ENCODE measurements at places on chromosomes 6 and 20. TPM values are rescaled to one million over a fixed set of nuclear protein-coding genes. Genes with fewer than 3 reads are reported as not detected.

The OXT gene
- total RNA-seq, result 0.40 TPM

The IYD gene
- not detected for total RNA-seq

The TRIM39 gene
- 17.5 TPM for total RNA-seq

The RHAG gene
- not detected for total RNA-seq

The EBF4 gene
- 3.7 TPM for total RNA-seq

The BMP7 gene
- not detected for total RNA-seq

The CTCFL gene
- not detected for total RNA-seq

The TRIM40 gene
- total RNA-seq, result not detected

- DNase-seq, result no peak
Measured at GRCh38 chr6:159268511-159268910, 99.3 kb downstream of the FNDC1 start.

DNA sequence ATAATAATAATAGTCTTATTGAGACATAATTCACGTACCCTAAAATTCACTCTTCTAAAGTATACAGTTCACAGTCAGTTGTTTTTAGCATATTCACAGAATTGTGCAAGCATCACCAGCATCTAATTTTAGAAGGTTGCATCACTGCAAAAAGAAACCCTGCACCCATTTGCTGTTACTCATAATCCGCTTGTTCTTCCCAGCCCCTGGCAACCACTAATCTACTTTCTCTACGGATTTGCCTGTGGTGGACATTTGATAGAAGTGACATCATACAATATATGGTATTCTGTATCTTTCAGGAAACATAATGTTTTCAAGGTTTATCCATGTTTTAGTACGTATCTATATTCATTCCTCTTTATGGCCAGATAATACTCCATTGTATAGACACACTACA lies 41.5 kb upstream of the FAM184A start:
- no peak for DNase-seq

- DNase-seq, result no peak
Measured at GRCh38 chr6:13507306-13507860, 20.0 kb upstream of the GFOD1 start.

DNA sequence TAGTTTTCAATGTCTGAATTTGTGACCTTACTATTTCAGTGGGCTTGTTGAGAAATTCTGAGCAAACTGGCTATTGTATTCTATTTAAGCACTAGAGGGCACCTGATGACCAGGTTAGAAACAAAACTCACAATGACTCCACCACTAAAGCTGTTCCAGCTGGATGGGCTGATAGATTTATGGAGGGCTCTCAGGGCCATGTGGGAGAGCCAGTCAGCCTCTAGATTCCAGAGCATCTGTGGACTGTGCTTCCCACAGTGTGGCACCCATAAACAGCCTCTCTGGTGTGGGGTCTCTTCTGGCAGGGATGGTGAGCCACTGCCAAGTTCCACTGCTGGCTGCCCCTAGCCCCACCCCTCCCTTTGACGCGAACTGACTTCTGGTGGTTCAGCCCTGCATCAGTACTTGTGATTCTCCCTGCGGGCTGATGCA lies 29.2 kb downstream of the C6orf58 start:
- no peak for DNase-seq

GRCh38 chr6:3884007-3884745 lies 35.0 kb downstream of the FAM50B start:
- no peak for DNase-seq

GRCh38 chr20:41029150-41029901 lies 704 bp downstream of the TOP1 start:
- DNase-seq, result peak; percentile 65

GRCh38 chr6:10276660-10277287 lies 138.1 kb downstream of the TFAP2A start:
- DNase-seq, result no peak

GRCh38 chr20:63471981-63472831 lies at the start of gene KCNQ2:
Gene KCNQ2 (minus strand): TSS chr20:63472655. CDS start chr20:63472463, 192 bp downstream.
- no peak for DNase-seq

DNA sequence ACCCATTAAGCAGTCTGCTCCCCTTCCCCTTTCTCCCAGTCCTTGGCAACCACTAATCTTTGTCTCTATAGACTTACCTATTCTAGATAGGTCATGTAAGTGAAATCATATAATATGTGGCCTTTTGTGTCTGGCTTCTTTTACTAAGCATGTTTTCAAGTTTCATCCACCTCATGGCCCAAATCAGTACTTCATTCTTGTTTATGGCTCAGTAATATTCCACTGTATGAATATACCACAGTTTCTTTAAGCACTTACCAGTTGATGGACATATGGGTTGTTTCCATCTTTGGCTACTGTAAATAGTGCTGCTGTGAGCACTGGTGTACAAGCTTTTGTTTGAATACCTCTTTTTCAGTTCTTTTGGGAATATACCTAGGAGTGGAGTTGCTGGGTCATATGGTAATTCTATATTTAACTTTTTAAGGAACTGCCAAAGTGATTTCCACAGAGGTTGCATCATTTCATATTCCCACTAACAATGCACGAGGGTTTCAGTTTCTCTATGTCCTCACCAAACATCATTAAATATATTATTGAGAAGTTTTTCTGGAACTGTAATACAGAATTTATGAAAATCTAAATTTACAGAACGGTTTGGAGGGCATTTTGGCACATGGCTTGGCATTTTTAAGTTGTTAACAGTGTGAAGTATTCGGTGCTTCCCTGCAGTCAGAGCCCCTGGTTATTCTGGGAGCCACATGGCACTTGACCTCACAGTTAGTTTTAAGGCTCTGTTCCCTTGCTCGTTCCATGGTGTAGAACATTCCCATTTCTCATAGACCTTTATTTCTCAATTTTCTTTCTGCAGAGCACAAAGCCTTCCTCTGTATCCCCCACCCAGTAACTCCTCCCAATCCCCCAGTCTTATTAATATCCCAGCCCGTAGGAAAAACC lies 27.0 kb upstream of the DTNBP1 start:
- no peak for DNase-seq

DNA sequence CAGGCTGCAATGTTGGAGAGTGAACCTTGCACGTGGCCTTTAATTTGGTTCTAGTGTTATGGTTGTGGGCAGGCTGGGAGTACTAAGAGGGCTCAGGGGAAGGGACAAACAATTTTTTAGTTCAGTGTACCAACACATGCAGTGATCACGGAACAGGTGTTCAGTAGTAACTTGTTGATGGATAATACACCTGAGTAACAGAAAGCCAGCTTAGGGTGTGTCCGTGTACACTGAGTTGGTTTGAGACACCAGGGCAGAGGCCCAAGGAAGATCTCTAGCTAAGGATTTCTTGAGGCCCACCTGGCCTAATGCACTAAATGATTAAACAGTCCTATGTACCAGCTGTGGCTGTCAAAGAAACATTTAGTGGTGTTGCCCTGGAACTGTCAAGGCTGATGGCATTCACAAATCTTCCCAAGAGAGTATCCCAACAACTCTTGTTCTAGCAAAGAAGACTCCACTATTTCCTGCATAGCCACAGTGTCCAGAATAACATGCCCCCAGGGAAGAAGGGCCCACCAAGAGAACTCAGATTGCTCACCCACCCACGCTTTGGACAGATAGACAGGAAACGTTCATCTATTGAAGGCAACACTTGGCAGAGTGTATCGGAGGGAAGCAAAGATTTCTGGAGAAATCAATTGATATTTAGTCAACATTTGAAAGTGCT lies 60.0 kb downstream of the CD83 start:
- no peak for DNase-seq

GRCh38 chr20:35173576-35174192 lies 1.8 kb downstream of the PROCR start:
- DNase-seq, result no peak

- DNase-seq, result no peak
Measured at GRCh38 chr20:51650685-51651134, 108.2 kb upstream of the NFATC2 start.

DNA sequence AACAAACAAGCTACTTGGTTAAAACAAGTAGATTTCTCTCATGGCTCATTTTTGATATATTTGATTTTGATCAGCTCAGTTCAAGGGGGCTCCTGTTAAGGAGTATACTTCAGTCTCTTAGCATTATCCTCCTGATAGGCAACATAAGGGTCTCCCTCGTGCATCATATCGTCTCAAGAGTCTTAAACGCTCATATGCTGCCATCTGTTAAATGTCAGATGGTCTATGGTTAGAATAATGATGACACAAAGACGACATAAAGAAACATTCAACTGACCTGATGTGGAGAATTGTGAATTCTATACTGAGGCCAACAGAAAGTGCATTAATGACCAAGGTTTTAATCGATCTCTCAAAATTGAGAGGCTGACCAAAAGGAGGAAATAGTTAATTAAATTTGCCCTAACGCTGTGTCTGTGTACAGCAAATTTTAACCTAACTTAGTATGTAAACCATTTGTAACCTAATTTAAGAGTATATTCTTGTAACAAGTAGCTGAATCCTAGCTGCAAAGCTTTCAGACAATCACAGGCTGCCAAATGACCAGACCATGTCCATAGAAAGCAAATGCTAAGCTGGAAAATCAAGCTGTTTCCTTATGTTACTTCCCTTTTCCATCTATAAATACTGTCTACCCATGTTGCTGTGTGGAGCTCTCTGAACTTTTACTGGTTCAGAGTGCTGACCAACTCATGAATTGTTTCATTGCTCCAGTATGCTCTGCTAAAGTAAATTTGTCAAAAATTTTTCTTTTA lies 1688.5 kb downstream of the GRIK2 start:
- DNase-seq, result no peak

DNA sequence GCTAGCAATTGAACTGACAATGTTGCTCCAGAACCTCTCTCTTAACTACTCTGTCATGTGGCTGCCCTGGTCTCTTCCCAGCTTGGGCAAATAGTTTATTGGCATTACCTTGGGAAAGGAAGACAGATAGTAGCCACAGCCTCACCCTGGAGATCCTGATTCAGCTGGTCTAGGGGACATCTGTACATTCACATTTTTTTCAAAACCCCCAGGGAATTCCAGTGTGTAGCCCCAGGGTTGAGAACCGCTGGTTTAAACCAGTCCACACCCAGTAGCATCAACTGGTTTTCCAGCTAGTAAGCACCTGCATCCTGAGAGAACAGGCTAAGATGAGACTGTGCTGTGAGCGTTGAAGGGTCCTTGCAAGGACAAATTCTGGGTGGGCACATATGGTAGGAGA lies 9.6 kb downstream of the SCUBE3 start:
- no peak for DNase-seq
